Endothelial cell (in vitro differentiated cells): ENCODE measurements at places on chromosomes 12 and 14. TPM values are rescaled to one million over a fixed set of nuclear protein-coding genes. Genes with fewer than 3 reads are reported as not detected.

GRCh38 chr14:91897106-91897701 is 29.9 kb upstream of the TC2N start:
- no peak for DNase-seq

GRCh38 chr12:54338698-54339296 is 13.9 kb downstream of the COPZ1 start:
- DNase-seq: no peak

- no peak for DNase-seq
Measured at GRCh38 chr14:104545942-104546501, 33.5 kb upstream of the C14orf180 start.

GRCh38 chr12:52335598-52336262 is 14.5 kb upstream of the KRT83 start:
- DNase-seq: no peak

- no peak for DNase-seq
Measured at GRCh38 chr14:79011920-79012204, 841.7 kb downstream of the NRXN3 start.

Gene PLBD2
- 26.6 TPM for total RNA-seq

DNA sequence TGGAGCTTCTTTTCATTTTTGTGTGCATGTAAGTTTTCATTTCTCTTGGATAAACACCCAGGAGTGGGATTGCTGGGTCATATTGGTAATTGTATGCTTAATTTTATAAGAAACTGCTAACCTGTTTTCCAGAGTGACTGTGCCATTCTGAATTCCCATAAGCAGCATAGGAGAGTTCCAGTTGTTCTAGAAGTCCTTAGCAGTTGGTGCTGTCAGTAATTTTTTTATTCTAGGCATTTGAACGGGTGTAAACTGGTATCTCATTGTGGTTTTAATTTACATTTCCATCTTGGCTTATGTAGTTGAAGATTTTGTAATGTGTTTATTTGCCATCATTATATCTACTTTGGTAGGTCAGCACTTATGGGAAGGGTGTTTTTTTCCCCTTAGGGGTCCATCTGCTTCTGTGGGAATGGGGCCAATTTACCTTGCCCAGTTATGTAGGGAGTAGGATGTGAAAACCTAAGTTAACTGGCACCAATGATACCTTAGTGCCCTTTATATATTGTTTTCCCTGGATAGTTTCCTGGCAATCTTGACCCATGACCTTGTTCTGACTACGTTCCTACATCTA is 202.9 kb downstream of the AKAP6 start:
- DNase-seq: no peak

- no peak for DNase-seq
Measured at GRCh38 chr12:12546314-12546772, 16.3 kb downstream of the DUSP16 start.

Gene CPNE8
- total RNA-seq: 10.8 TPM
